Lung (tissue), 17 donors: ENCODE measurements at places on chromosomes 3 and 15. TPM values are rescaled to one million over a fixed set of nuclear protein-coding genes. Genes with fewer than 3 reads are reported as not detected.
A peak's percentile ranks its signal among the peaks of the same experiment; 100 is the strongest.

The PCSK6 gene
- 5.2 TPM for polyA plus RNA-seq

DNA sequence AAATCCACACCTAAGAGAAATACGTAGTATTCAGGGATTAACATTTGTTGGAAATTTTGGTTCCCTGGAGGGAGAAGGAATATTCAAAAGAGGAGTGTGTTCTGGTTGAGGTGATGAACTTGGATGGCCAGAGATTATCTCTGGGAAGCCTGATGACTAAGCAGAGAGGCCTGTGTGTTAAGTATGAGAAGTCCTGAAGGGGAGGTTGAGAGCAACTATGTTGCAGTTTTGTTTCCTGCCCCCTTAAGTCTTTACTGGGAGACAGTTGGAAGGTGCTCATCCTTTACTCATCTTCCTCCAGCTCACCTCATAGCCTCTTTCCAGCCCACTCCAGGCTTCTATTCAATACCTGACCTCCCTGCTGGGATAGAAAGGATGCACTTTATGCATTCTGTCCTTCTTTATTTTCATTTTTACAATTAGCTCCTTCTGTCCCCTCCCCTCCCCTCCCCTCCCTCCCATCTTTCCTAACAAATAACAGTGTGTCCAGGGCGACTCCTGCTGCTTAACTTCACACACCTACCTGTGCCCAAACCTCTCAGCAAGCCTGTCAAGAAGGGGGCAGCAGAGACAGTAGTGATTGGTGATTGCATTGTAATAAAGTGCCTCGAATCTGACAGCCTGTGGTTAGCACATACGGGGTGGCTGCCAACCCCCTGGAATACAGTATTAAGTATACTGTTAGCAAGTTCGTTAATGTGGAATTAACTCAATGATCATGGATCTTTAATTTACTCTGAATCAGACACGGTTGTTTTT, 11.9 kb downstream of the RAP2B start:
- DNase-seq: no peak

GRCh38 chr3:136885357-136886213, 23.6 kb downstream of the NCK1 start:
- DNase-seq: no peak

- DNase-seq: no peak
These were observed 7.3 kb downstream of the NGLY1 start for GRCh38 chr3:25775936-25776335.

DNA sequence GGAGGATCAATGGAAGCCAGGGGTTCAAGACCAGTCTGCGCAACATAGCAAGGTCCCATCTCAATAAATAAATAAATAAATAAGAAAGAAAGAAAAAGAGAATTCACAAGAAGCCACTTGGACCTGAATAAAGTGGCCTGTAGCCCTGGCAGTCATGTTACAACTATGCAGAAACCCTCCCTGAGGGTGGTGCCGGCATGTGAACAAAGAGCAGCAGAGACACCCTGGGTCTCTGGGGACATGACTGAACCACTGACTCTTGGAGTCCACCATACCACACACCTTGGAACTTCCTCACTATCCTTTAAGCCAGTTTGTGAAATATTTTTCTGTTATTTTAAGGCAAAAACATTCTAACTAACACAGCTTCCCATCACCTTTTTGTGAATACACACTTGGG, 93.0 kb downstream of the MEIS2 start:
- no peak for DNase-seq

DNA sequence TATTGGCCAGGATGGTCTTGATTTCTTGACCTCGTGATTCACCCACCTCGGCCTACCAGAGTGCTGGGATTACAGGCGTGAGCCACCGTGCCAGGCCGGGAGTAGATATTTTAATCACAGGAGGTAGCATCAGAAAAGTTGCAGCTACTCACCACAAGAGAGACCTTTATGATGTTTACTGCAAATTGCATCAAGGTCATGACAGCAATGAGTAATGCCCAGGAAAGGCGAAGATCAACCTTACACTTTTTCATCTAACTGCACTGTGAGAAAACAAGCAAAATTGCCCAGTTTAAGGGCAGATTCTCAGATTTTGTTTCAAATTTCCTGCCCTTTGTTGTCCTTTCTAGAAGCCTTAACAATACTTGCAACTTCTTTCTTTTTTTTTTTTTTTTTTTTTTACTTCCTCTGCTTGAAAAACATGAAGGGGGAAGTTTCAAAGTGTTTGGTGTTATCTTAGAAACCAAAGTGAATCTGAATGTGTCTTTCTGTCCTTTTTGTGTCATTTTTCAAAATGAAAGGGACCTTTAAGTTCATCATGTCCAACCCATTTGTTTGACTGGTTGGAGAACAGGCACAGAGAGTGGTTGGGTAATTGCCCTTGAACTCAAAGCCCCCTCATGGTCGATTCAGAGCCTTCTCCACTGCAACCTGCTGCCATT, 25.0 kb downstream of the TGFBR2 start:
- DNase-seq: no peak

- no peak for DNase-seq
These were observed 904 bp upstream of the MCTP2 start for GRCh38 chr15:94230431-94230882.

DNA sequence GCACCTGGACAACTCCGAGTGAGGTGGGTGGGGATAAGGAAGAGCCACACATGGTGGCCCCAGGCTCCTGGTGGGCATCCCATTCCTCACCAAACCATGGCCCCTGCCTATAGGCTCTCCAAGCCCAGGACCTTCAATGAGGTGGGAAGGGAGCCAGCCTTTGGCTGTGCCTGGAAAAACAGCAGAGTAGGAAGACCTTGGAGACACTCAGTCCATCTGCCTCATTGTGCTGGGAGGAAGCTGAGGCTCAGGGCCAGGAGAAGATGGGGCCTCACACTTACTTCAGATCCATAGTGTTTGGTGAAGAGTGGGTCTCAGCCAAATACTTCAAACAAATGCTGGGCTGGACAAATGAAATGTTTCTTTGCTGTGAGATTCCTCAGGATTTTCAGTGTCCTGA, 47.4 kb upstream of the APEH start:
- DNase-seq: no peak

DNA sequence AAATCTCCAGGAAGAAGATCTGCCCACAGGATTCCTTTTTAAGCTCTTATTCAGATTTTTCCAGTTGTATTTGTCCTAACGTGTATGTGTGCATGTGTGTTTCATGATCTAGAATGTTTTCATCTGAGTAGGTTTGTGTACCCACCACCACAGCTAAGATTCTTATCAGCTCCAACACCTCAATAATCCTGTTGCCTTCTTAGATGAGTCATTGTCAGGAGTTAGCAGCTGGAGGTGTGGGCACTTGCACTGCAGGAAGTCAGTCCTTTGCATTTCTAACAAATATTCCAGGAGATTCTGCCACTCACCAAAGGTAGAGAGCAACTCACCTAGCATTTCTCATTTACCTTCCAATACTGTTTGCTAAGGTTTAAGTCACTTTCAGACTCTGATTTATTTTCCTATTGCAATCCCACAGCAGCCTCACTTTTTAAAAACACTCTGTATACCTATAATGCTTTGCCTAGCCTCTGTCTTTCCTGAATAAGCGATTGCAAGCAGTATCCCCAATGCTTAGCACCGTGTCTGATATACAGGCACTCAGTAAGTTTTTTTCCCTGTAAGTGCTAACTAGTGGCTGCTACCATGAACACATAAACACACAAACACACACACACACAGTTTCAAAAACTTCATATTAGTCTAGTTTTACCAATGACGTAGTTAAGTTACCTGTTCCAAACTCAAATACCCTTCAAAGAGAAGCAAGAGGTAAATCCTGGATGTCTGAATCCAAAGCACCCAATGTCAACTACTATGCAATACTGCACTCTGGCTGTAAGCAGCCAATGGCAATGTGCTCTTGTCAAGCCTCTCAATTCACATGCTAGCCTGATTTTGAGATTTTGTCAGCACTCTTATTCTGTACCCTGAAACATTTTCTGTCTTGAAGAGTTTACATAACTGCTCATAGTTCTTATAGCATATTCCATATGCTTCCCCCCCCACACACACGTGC, 713.5 kb upstream of the LMCD1 start:
- DNase-seq: no peak

The LDHAL6B gene
- not detected for polyA plus RNA-seq

DNA sequence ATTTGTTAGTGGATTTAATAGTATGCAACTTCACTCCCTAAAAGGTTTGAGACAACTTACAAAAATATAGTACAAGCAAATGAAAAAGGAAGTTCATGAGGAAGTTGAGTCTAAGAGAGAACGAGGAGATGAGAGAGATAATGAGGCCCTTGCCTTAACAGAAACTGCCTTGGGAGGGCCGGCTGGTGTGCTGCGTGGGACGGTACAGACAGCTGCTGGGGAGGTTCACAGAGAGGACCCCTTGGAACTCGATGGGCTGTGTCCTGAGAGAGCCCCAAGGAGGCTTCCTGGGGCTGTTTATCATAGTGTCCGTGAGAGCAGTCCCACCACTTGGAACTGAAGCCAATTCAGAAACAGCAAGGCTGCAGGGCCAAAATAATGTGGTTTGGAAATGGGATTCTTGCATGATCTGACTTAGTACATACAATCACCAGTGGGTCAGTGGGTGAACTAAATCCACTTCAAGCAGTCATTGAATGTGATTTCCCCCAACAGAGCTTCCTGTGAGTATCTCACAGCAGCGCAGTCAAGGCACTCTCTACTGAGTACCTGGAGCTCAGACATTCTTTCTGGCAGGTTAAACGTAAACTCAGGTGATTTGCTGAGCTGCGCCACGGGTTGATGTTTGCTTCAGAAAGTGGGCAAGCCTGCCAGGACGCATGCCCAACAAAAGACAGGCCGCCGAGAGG, 90.8 kb downstream of the CRTC3 start:
- no peak for DNase-seq

The RETNLB gene
- polyA plus RNA-seq: not detected

DNA sequence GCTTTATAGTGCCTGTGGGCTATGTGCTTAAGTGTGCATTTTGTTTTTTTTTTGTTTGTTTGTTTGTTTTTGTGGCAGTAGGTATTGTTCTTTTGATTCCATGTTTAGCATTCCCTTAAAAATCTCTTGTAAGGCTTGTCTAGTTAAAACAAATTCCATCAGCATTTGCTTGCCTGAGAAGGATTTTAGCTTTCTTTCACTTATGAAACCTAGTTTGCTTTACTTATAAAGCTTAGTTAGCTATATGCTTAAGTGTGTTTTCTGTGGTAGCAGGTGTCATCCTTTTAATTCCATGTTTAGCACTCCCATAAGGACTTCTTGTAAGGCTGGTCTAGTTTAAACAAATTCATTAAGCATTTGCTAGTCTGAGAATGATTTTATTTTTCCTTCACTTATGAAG, 17.3 kb downstream of the IL16 start:
- DNase-seq: no peak

GRCh38 chr3:182501856-182502255, 291.4 kb upstream of the ATP11B start:
- peak; percentile 58 for DNase-seq

- peak; percentile 15 for DNase-seq
These were observed 695.7 kb upstream of the NECTIN3 start for GRCh38 chr3:110375751-110376518.

DNA sequence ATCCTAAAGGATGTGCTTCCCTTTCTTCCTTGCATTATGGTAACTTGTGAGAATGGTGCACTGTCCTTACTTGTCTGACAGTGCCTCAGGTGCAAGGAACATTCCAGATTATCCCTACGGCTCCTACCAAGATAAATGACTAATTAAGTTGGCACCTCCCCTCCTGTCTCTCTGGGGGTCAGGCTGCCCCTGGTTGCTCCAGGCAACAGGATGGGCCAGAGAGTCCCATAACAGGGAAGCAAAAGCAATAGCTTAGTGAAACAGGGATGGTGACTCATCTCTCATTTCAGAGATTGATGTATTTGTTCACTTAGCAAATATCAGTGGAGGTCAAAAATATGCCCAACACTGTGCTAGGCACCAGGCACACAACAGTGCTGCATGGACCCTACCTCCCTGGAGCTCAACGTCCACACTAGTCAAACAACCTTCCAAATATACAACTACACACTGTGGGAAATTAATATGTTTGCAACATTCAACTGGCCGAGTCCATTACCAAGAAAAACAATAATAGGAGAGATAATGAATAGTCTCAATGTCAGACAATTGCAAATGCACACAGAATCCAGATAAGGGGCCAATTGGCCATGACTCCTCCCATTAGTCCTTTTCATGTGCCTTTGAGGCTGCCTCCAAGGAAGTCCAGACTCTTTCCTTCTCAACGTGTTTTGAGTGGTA, 249.0 kb downstream of the TLE3 start:
- DNase-seq: no peak

DNA sequence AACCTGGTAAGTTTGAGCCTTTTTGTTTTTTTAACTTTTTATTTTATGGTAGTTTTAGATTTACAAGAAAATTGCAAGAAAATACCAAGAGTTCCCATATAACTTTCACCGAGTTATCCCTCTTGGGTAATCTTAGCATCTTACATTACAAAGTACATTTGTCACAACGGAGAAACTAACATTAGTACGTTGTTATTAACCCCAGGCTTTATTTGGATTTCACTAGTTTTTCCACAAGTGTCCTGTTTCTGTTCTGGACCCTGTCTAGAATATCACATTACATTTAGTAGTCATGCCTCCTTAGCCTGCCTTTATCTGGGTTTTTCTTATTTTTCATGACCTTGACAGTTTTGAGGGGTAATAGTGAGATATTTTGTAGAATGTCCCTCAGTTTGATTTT, 53.5 kb upstream of the KPNA4 start:
- DNase-seq: no peak

DNA sequence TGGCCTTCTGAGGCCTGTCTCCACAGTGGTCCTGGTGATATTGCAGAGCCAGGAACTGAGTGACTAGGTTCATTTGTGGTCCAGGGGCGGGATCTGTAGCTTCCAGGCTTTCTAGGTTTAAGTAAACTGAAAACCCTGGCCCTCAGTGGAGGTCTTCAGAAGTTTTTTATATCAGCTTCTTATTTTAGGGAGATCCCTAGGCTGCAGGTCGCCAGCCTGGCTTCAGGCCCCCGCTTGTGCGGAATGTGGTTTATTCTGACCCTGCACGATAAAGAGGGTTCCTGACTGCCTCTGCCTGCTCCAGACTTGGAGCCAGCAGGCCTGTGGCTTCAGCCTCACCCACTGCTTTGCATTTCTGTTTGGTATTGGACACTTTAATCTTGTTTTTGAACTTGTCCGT, 133.9 kb upstream of the PLXNA1 start:
- no peak for DNase-seq

- peak; percentile 83 for DNase-seq
These were observed 7.4 kb upstream of the U2SURP start for GRCh38 chr3:142993958-142994442.
